ENCODE measurements at places on chromosomes 5 and 9.

GRCh38 chr9:15352306-15352705, 45.3 kb upstream of the TTC39B start:
- DNase-seq, result no peak

GRCh38 chr5:53913941-53914340, 353.5 kb downstream of the NDUFS4 start:
- no peak for DNase-seq

GRCh38 chr5:66337626-66338226, 193.6 kb downstream of the SREK1 start:
- no peak for DNase-seq

DNA sequence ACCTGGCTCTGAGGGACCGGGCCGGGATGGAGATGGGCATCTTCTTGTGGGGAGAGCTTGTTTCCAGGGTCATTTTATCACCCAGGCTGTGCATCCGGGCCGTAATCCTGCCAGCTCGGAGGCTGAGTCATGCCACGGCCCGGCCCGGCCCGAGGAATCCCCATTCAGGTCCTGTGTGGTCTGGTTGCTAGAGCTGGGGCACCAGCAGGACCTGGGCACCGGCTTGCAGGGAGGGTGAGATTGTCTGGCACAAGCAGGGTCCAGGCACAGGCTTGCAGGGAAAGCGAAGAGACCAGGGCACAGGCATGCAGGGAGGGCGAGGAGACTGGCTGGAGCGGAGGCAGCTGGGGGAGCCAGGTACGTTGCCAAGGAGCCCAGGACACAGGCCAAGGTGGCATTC, 106.8 kb downstream of the RXRA start:
- peak; percentile 75 for DNase-seq

DNA sequence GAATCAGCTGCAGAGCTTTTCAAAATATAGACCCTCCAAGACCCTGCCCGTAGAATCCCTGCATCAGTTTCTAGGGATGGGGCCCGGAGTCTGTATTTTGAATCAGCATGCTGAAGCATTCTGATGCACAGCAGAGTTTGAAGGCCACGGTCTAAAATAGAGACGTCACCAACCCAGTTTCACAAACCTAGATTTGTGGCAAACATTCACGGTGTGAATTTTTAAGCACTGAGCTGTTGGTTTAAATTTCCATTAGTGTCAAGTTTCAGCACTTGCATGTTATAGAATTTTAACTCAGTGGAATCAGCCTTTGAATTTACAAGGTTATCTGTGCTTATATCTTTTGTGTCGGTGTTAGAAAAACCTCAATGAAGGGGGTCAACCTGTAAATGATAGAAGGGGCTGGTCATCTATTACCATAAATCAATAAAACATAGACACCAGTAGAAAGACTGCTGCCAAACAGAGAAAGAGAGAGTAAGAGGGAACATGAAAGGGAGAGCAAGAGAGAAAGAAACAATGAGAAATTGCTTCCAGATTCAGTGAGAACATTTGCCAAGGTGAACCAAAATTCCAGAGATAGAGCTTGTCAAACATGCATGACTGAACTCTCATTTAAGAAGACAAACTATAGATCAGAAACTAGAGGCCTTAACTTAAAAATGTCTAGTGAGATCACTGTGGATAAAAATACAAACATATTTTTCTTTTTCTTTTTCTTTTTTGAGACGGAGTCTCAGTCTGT, 414.9 kb downstream of the ZSWIM6 start:
- DNase-seq, result no peak

GRCh38 chr5:113660706-113661250, 147.3 kb downstream of the YTHDC2 start:
- DNase-seq, result no peak

DNA sequence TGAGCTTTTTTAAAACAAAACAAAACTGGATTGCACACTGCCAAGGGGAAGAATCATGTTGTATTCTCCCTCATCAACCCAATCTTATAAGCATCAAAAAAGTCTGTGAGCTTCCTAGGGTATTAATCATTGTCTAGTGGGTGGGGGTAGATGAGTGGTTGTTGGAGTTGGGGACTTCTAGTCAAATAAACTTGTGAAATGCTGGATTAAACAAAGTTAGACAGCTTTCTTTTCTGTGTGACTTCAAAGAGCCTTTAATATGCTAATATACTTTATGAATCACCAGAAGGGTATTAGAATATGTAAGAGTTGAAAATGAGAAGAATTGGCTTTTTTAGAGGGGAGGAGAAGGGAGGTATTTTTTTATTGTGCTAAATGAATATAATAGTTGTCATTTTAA, 87.7 kb downstream of the GALNT10 start:
- DNase-seq, result no peak

DNA sequence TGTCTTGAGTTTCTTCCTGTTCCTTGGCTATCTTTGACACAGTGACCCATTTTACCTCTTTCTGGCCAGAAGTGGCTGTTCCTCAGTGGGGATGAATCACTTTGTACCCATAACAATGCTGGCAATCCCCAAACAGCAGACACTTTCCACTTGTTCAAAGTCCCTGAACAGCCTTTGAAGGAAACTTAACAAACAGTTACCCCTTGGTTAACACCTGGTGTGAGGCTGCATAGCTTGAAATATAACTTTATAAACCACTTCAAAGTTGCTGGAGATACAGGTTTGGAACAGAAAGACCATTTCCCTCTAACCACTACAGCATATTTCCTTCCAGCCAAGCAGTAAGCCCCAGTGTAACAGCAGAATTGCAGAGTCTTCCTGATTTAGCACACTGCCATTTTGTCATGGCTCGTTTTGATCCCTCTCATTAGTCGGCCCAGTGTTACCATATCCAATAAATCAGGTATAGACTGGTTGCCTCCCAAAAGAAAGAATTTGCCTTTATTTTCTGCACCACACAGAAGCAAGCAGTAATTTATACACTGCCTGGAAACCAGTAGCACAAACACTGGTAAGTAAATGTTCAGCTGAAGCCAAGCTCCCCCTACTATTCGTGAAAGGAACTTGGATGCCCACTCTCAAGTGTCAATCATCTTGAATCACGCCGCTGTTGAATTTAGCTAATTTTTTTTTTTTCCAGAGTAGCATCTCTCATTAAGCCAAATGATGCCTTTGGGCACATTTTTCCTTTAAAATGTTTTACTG, 225.9 kb downstream of the PIK3R1 start:
- DNase-seq, result no peak

DNA sequence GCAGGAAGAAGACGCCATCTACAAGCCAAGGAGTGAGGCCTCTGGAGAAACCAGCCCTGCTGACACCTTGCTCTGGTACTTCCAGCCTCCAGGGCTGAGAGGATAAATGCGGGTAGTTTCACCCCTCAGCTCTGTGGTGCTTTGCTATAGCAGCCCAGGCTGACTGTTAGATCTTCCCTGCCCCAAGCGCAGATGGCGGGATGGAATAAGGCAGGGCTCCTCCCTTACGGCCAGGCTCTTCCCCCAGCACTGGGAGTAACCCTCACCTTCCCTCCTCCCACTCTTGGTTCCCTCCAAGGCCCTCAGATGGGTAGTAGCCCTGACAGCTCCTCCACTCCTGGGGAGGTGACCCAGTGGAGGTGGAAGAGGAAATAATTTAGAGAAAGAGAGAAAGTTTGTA, 285.1 kb downstream of the GADD45G start:
- no peak for DNase-seq

- DNase-seq, result peak; percentile 51
These were observed 157.5 kb upstream of the SMIM23 start for GRCh38 chr5:171627936-171628632.

- peak; percentile 64 for DNase-seq
These were observed 1.2 kb downstream of the ROR2 start for GRCh38 chr9:91948597-91949391.

GRCh38 chr5:126267438-126267837, 155.8 kb upstream of the GRAMD2B start:
- DNase-seq, result no peak

- no peak for DNase-seq
These were observed 25.6 kb downstream of the RASGRF2 start for GRCh38 chr5:80985600-80986228.

DNA sequence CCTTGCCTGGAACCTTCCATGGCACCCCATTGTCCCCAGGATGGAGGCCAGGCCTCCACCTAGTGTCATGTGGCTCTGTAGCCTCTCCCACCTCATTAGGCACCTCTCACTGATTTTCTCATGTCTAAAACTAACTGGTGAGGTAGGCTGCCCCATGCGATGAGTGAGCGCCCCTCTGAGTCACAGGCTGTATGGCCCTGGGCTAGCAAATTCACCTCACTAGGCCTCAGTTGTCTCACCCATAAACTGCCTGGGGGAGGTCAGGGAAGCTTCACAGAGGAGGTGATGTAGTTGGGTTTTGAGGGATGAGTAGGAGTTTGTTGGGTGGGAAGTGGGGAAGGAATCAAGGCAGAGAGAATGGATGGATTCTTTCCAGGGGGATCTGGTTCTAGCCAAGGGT, 8.8 kb downstream of the RXRA start:
- DNase-seq, result no peak

DNA sequence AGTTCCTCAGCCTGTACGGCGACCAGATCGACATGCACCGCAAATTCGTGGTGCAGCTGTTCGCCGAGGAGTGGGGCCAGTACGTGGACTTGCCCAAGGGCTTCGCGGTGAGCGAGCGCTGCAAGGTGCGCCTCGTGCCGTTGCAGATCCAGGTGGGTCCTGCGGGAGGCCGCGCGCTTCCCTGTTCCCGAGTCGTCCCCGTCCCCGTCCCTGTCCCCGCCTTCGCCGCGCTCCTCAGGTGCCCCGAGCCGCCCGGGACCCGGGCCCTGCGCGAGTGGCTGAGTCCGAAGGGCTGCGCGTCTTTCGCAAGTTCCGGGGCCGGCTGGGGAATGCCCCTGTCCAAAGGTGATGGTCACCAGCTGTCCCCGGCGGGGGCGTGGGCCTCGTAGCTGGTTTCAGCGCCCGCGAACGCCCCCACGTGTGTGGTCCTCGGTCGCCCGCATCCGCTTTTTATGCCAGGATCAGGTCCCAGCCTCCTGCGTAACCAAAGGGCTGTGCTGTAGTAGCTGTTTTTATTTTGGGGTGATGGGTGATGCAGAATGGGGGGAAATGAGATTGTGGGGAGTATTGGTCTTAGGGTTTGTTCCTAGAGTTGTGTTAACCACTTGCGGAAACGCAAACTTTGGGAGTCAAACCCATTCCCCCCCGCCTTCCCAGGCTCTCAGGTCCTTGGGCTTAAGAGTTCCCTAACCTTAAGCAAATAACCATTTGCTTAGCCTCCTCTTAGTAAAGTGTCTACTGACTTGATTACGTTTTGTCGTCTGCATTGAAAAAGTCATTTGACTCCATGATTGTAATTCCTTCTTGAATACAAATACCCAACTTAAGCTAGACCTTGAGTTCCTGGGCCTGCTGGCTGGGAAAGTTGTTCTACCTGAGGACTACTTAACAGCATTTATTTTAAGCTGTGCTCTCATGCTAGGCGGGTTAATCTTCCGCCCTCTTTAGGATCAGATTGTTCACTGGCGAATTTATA, 663 bp downstream of the ISOC1 start:
- DNase-seq, result peak; percentile 47

DNA sequence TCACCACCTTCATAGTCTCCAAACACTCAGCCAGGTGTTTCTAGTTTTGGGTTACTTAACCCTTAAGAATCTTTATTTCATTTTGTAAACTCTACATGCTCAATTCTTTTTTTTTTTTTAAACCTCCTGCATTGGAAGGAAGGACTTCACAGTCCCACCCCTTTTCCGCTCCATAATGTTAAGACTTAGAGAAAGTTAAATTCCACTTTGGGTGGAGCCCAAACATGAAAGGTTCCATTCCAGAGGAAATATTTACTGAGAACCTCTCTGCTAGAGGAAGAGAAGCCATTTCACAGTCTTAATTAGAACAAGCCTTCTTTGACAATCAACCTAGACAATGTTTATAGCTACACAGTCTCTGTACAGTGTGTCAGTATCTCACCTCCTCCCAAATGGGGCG, 312.3 kb downstream of the MLLT3 start:
- no peak for DNase-seq

DNA sequence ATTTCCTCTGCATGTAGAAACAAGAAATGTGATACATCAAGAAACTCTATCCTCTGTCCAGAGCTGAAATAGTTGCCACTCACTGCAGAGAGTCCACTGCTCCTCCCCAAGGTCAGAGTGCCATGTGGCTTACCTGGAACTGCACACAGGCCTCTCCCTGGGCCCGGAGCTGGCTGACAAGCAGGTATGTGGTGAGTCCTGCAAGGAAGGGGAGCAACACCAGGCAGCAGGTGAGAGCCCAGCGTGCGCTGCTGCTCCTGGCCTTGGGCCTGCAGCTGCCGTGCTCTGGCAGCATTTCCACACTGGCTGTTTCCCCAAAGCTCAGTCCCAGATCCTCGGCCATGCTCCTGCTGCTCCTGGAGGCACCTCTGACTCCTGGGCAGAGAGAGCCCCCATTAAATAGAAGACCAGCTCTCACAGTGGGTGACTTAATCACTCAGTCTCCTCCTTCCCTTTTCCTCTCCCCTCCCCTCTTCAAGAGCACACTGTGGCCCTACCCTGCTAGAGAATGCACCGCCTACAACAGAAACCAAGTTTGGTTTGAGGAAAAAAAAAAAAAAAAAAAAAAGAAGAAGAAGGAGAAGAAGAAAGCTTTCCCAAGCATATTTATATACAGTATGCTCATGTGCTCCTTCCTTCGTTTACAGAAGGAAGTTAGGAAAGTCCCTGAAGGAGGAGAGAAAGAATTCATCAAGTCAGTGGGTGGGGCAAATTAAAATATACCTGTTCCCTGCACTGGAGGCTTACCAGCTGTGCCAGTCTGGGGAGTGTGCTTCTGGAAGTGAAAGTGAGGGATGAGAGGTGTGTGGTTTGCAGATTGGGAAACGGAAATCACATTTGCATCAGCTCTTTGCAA, at the start of gene TNFSF15:
Gene TNFSF15, minus strand, starts transcription at position 370 of the 856 bp plus-strand sequence. Its CDS starts 27 bp downstream, at position 343.
- peak; percentile 19 for DNase-seq

DNA sequence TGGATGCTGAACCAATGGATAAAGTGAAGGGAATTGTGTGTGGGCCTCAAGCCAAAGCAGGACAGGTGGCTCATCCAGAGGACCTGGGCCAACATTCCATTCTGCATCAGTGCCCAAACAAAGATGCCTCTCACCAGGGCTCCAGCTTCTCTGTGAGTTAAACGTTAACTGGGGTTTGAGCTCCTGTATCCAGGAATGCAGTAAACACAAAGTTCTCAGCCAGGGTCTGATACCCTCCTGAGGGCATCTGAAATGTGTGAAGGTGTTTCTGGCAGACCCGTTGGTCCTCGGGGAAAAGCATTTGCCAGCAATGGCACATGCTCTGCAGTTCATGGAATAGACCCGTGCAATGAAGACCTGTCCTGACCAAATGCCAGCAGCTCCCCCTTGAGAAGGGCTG, 33.9 kb upstream of the AOPEP start:
- no peak for DNase-seq

DNA sequence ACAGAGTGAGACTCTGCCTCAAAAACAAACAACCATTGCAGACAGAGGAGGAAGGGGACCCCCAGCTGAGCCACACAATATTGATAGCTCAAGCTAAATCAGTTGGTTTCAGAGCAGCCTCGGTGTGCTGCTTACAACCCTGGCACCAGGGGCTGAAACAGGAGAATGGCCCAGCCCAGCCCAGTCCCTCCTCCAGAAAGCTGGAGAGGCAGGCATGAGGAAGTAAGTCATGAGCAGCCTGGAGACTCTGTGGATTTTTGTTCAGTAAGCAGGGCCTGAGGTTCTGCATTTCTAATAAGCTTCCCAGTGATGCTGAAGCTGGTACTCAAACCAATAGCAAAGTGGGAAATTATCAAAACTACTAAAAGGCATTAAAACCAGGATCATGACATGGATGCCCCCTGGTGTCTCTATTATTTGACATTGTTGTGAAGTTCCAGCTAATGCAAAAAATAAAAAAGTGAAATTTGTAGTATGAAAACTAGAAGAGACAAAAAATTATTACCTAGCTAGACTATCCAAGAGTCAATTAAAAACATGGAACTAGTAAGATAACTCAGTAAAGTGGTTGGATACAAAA, 14.2 kb downstream of the PRRT1B start:
- DNase-seq, result no peak

All from AG20443 (cell line).